GM10248 (cell line): ENCODE measurements at places on chromosomes 2 and 18.

GRCh38 chr2:65554765-65555591, 122.6 kb upstream of the SPRED2 start:
- no peak for DNase-seq

DNA sequence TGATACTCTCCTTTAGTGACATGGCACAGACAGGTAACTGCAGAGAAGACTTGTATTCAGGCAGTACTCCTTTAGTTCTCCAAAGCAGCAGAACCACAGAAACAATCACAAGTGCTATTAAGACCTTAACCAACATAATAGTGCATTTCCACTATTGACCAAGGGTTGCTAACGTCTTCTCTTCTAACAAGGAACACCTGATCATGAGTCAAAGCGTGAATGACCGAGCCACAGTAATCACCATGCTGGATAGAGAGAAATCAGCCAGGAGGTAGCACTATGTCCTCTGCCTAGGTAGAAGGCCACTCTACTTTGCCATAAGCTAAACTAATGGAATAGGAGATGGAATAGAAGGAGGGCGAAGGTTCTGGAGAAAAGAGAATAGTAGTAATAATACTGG, 161.0 kb downstream of the ANKRD44 start:
- DNase-seq = no peak

DNA sequence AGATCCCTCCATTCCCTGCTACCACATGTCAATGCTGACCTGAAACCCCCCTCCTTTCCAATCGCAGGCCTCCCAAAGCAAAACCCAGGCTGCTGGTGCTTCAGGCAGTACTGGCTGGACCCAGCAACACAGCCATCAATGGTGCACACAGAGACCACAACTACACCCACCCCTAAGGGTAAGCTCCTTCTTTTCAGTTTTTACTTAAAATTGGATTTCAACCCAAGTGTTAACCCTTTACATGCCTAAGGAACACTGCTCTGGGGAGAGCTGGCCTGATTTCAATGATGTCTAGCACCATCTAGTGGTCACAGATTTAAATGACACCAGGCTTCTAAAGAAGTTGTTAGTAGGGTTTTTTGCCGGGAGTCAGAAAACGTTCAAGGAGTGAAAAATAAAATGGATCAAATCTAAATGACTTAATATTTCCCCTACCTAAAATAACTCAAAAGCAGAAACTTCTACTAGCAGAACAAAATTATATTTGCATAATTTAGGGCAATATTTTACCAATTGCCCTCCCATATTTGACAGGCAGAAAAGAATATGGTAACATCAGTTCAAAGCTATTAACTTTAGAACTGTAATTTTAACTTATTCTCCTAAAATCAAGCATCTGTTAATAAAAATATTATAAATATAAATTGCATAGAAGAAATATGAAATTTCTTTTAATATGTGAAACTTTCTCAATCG, 24.6 kb downstream of the FECH start:
- DNase-seq = peak; percentile 67

DNA sequence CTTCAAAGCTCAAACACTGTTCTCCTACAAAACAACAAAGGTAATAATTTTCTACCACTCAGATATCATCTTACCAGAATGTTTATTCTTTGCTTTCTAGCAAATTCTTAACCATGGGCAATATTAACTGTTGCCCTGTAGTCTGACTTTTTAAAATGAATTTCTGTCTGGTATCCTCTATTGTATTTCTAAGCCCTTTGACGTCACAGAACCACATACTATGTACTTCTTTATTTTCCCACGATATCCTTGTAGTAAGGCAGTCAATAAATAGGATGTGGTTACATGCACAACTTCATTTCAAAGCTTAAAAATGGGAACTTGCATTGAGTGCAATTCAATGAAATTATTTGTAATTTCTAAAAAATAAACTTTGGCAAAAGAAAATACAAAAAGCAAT, 58.7 kb downstream of the THADA start:
- no peak for DNase-seq

DNA sequence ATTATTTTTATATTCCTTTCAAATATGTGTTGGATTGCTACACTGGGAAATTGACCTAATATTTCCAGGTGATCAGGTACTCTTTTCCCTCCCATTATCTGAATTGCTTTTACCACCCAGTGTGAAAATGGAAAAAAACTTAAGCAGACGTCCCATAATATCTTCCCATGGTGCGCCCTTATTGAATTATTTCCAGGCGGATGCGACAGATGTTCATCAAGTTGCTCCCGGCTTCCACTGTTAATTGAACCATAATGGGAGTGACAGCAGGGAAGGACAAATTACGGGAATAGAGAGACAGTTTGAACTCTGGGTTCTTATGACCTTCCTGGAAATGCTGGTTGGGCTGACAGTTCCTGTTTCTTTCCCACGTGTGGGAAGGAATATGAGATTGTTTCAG, 93.3 kb downstream of the THSD7B start:
- no peak for DNase-seq

- no peak for DNase-seq
Measured at GRCh38 chr18:9947248-9947647, 33.4 kb downstream of the VAPA start.
